ENCODE measurements at places on chromosomes 5 and 9. TPM values are rescaled to one million over a fixed set of nuclear protein-coding genes. Genes with fewer than 3 reads are reported as not detected.

The RNF180 gene
- 0.21 TPM for total RNA-seq

The FREM1 gene
- total RNA-seq = not detected

The ADGRV1 gene
- 1.1 TPM for total RNA-seq

The CEMIP2 gene
- total RNA-seq = 67.0 TPM

The ATP10B gene
- not detected for total RNA-seq

The FOXD4L6 gene
- total RNA-seq = not detected

The TMEFF1 gene
- 0.80 TPM for total RNA-seq

The LOX gene
- 2.0 TPM for total RNA-seq

The ECM2 gene
- total RNA-seq = 0.21 TPM

The GABRA6 gene
- total RNA-seq = not detected

The PCDHB11 gene
- 0.07 TPM for total RNA-seq

The CDH10 gene
- 0.27 TPM for total RNA-seq

The ZBTB26 gene
- total RNA-seq = 1.9 TPM

The ARID3C gene
- total RNA-seq = not detected

The NKD2 gene
- total RNA-seq = 11.8 TPM

The NRARP gene
- total RNA-seq = 3.9 TPM

The PPP2R2B gene
- 0.12 TPM for total RNA-seq

The TRIO gene
- 109 TPM for total RNA-seq

The ARSI gene
- 43.8 TPM for total RNA-seq

The DBH gene
- not detected for total RNA-seq

The GAS1 gene
- 0.09 TPM for total RNA-seq

The FOXD4L3 gene
- 0.08 TPM for total RNA-seq

The NUTM2G gene
- not detected for total RNA-seq

The IL17B gene
- total RNA-seq = not detected

The ZNF879 gene
- total RNA-seq = 0.60 TPM

The DDX4 gene
- not detected for total RNA-seq

The IL4 gene
- total RNA-seq = not detected

The PDE6A gene
- 0.17 TPM for total RNA-seq

The C6 gene
- not detected for total RNA-seq

The GFPT2 gene
- 50.9 TPM for total RNA-seq

The C9 gene
- total RNA-seq = not detected

The KCNN2 gene
- 0.16 TPM for total RNA-seq

The ESM1 gene
- total RNA-seq = not detected

The PCDHA11 gene
- total RNA-seq = 0.08 TPM

The MOB3B gene
- 7.0 TPM for total RNA-seq

The SLC22A4 gene
- total RNA-seq = 4.8 TPM

The GRIN1 gene
- 0.52 TPM for total RNA-seq

The SH3PXD2B gene
- 17.8 TPM for total RNA-seq

The EIF4EBP3 gene
- total RNA-seq = 3.6 TPM

The JAKMIP2 gene
- total RNA-seq = not detected

The NEUROG1 gene
- not detected for total RNA-seq

All from A549 treated with RU486 at 1 μM for 4 hours (cell line).